ENCODE measurements at places on chromosomes 4 and X. TPM values are rescaled to one million over a fixed set of nuclear protein-coding genes. Genes with fewer than 3 reads are reported as not detected.

EPGN gene
- total RNA-seq: 24.9 TPM

NHS gene
- 5.4 TPM for total RNA-seq

GRCh38 chrX:135490979-135491514, 29.4 kb upstream of the INTS6L start:
- no peak for DNase-seq

DNA sequence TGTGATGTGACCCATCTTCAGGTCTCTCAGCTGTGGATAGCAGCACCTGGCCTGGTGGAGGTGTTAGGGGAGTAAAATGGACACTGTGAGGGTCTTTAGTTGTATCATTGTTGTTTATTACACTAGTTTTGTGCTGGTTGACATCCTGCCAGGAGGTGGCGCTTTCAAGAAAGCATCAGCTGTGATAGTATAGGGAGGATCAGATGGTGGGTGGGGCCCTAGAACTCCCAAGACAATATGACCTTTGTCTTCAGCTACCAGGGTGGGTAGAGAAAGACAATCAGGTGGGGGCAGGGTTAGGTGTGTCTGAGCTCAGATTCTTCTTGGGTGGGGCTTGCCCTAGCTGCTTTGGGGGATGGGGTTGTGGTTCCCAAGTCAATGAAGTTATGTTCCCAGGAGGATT, 162.8 kb downstream of the PPP1R2C start:
- DNase-seq: no peak

DNA sequence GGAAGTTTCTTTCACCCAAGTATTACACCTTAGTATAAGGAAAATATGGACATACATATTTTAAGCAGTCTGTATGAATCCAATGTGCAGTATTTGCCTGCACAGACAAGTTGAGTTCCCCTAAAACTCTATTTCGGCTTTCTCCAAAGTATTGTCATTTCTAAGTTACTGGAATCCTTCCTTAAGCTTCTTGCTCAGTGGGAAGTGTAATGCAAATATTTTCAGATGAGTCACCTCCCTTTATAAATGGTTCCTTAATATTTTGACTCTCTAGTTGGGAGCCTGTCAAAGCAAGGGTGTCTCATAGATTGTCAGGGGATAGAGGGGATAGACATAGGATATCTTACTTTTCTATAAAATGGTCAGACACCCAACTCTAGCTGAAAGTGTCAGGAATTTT, 178.6 kb downstream of the NAA11 start:
- DNase-seq: no peak

DNA sequence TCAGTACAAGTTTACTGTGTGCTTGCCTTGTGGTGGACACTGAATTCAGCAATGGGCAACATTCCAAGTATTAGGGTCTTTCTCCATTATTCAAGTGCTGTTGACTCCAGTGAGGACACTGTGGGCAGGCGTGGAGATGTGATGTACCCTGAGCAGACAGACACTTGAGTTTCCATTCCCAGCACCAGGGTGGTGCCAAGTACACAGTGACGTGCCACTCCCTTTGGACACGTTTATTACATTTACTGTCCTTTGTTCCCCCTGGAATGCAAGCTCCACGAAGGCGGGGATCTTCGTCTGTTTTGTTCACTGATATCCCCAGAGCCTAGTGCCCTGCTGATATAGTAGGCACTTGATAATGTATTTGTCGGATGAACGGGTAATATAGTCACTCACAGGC, 130.6 kb upstream of the STX18 start:
- DNase-seq: peak; percentile 15

DNA sequence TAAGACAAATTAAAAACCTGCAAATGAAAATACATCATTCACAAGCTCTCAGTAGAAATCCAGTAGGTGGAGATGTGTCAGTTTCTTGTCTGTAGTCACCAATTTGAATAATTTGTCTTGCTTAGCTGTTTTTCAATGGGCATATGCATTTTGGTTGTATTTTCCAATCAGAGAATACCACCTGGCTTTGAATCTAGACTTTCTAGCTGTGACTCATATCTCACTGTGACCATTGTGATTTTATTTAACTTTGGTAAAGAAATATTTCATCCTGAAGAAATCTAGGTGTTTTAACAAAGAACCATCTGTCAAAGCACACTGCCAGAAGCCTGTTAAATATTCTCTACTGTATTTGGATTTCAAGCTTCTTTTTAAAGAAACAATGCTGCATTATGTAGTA, 1650.6 kb upstream of the IGFBP7 start:
- DNase-seq: no peak

GRCh38 chr4:22372986-22373385, 142.9 kb downstream of the ADGRA3 start:
- DNase-seq: no peak

DNA sequence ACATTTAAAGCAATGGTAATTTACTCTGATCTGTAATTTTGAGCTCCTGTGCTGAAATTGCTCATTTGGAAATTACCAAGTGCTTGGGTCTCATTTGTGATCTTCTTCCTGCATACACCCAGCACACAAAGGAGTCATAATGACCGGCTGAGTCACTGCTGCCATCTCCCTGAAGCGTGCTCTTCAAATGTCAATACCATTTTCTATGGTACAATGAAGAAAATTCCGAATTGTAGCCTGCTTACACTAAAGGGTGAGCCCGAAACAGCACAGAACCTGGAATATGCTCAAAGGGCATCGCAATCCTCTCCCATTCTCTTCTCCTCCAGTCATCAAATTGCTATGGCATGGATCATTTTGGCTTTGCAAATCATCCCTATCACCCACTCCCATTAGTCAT, 140.5 kb downstream of the GRIA3 start:
- no peak for DNase-seq

Data from lower leg skin (tissue), 4 donors.